ENCODE measurements at places on chromosomes 6 and 20.

DNA sequence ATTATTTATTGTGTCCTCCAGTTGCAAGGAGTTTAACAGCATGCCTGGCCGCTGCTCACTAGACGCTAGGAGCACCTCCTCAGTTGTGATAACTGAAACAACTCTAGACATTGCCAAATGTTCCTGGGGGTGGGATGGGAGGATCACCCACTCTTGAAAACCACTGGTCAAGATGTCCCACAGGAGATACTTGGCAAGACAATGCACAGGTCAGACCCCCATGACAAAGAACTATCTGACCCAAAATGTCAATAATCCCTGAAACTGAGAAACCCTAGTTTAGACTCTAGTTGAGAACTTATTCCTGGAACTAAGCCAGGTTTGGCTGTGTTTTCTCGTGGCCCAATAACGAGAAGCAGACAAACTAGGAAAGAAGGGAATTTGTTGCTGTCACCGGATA, 9.5 kb upstream of the FKBPL start:
- DNase-seq: no peak

DNA sequence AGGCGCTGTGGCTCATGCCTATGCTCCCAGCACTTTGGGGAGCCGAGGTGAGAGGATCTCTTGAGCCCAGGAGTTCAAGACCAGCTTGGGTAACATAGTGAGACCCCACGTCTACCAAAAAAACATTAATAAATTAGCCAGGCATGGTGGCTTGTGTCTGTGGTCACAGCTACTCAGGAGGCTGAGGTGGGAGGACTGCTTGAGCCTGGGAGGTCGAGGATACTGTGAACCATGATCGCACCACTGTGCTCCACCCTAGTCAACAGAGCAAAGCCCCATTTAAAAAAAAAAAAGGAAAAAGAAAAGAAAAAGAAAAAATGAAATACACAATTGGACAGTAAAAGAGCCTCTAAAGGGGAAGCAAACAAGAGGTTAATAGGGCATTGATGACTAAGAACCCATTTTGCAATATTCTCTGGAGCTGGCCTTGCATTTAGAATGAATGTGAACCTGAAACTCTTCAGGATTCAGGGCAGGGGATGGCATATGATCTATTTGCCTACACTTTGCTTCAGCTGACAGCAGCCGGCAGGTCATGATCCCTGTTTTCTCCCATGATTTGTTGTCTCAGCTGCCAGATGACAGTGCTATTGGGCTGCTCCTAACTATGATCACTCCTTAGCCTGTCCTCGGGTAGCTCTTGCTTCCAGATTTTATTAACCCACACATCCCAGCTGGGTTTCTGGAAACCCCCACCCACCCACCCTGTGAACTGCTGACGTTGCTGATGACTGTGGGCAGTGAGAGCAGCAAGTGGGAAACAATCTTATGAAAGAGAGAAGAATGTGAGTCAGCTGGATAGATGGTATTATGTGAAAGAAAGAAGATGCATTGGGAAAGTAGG, 83.8 kb upstream of the ELOVL5 start:
- peak; percentile 42 for DNase-seq

DNA sequence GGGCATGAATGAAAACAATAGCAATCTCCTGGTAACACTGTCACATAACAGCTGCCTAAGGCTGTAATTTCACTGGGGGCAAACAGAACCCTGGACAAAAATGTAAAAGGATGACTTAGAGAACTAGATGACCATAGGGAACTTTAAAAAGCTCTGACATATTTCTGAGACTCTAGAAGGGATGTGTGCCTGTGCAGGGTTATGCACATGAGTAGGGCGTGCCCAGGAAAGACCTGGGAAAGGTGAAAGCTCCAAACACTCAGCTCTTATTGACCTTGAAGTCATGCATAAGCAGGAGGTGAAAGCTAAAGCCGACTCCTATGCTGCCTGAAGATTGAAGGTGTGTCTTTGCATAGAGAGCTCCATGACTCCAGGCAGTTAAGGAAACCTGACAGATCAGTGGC, 118.4 kb upstream of the BTBD3 start:
- no peak for DNase-seq

- no peak for DNase-seq
Measured at GRCh38 chr6:64113704-64114103, 478.1 kb downstream of the PHF3 start.

DNA sequence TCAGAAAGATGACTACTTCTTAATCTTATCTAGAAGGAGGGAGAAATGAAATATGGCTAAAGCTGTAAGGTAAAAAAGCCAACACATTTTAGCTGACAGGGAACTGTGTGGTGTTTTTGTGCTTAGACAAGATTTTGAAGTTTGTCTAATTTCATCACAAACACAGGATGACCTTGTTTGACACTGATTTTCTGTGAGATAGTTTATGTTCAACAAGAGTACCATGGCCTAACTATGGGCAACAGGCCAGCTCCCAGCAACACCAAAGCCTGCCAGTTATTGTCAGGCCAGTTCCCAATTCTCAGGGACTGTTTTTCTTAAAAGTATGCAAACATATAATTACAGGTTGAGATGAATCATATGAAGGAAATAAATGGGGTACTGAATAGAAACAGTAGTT, 5.5 kb upstream of the ABCF1 start:
- DNase-seq: no peak

GRCh38 chr6:2823104-2823850, 18.4 kb downstream of the SERPINB1 start:
- peak; percentile 8 for DNase-seq

DNA sequence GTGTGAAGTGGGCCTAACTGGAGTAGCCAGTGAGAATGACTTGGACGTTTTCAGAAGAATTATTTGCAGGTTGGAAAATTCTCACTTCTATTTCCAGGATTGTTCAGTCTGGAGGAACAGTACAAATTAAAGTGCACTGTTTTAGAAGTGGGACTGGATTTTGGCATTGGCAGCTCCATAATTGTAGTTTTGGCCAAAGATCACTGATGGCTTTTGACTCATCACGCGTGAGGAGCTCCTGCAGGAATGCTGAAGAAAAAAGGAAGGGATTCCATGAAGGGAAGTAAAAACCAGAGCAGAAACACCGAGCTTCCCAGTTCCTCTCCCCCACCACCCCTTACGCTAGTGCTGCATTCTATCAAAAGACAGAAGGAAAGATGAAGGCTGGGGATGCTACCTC, 103.5 kb downstream of the JARID2 start:
- peak; percentile 40 for DNase-seq

DNA sequence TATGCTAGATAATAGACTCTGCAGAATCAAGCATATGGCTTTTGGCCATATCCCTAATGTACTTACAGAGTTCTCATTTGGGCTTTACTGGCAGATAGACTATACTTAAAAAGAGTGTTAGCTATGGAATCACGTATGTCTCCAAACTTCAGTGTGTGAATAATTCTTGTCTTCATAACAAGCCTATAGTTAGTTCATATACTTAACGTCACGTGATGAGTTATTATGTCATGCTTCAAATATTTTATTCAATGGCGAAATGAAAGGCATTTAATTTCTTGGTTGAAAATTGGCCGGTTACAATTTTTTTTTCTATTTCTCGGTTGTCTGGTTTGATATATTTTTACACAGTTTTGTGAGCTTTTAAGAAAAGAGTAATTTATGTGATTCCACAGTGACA, 62.7 kb downstream of the MEI4 start:
- DNase-seq: no peak

DNA sequence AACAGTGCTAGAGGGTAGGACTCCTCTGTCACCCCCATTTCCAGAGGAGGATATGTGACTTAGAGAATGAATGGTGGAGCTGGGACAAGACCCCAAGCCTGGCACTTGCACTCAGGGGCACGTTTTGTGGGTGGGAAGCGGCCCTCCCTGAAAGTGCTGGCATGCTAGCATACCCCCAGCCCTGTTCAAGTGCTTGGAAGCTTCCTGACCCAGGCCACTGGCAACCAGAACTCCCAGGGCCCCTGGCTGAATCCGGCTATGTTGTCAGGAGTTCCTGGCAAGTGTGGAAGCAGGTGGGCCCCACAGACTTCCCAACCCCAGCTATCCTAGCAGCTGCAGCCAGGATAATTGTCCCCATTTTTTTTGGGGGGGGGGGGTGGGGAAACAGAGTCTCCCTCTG, 35.6 kb upstream of the TGM2 start:
- DNase-seq: no peak
